ENCODE measurements at places on chromosomes 7 and 10.

DNA sequence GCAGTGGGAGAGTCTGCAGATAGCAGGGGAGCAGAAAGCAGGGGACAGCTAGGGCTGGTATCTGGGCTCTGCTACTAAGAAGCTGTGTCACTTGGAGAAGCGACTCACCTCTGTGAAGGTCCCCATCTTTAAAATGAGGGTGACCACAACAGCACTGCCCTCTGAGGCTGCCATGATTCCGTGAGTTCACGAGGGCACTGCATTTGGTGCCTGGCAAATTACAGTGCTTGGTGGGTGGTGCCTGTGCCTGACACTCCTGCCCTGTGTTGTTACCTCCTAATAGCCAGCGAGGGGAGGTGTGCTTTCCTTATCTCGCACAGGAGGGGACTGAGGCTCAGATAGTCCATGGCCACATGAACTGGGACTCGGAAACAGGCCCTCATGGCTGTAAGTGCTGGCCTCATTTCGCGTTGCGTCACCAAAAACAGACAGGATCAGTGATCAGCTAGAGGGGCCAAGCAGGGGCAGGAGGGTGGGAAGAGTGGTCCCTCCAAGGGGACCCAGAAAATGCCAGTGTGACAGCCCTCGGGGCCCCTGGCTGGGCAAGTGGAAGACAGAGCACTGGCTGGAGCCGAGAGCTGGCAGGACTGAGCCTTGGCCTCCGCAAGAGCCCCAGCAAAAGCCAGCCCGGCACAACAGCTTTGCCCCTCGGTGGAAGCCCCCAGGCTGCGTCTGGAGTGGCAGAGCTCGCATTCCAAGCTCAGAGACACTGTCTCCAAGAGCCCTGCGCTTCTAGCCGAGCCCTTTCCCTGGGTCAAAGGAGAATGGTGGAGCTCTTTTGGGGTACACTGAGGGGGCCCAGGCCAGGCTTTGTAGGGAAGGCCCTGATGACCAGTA lies 17.3 kb upstream of the BNIP3 start:
- no peak for DNase-seq

GRCh38 chr7:79520543-79520942 lies 67.1 kb upstream of the MAGI2 start:
- DNase-seq = no peak

- no peak for DNase-seq
Measured at GRCh38 chr10:132302421-132303310, 5.1 kb downstream of the STK32C start.

- DNase-seq = no peak
Measured at GRCh38 chr10:71211775-71212317, 524 bp upstream of the UNC5B start.

- DNase-seq = no peak
Measured at GRCh38 chr7:75669579-75669978, 69.2 kb downstream of the HIP1 start.

DNA sequence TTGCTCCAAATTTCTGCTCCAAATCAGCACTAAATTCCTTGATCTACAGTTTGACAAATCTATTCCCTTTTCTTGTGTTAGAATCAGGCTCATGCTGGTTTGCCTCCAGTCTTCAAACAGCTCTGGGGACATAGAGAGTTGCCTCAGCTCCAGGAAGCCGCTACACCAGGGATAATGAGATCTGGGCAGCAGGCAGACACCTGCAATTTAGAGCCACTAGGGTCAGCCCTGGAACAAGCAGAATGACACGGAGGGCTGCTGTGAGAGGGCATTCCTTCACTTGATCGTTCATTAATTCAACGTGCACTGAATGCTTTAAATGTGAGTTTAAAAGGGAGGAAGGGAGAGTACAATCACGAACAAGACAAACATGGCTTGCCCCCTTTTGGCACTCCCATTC lies 3.7 kb upstream of the ELMO1 start:
- DNase-seq = no peak

- no peak for DNase-seq
Measured at GRCh38 chr7:131090886-131091692, 236.6 kb upstream of the MKLN1 start.

DNA sequence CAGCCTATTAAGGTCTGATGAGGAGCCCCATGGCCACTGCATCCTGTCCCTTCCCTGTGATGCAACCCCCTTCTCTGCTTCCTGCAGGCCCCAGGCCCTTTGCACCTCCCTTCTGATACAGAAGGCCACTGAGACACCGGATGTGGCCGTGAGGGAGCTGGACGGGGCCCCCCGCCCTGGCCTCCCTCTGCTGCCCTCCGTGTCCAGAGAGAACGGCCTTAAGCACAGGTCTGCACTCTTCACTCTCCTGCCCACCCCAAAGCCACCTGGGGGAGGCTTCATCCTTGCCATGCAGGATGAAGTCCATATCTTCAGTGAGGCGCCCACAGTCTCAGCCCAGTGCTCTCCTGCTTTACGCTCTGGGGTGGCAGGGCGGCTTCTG lies 86.9 kb upstream of the GNA12 start:
- no peak for DNase-seq

- DNase-seq = no peak
Measured at GRCh38 chr7:151351967-151352366, 10.4 kb downstream of the NUB1 start.

DNA sequence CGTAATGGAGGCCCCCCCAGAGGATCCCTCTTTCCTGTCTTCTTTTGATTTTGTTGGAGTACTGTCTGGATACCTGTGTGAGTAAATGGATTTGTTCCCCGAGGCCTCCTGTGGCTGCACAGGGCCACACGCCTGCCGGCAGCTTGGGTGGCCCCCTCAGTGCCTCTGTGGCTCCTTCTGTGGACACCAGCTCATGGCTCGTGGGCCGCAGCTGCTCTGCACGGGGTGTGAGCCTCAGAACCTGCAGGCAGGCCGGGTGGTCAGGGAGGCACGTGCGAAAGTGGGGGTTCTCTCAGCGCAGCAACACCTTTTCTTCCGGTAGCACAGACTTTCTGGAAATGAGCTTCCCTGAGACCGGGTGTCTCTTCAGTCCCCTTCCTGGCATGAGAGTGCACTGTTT lies 70.3 kb downstream of the WDR37 start:
- no peak for DNase-seq

All from NCI-H187 treated with DMSO at 0.1 percent for 48 hours (cell line).